ENCODE measurements at places on chromosomes 6 and 20.
A peak's percentile ranks its signal among the peaks of the same experiment; 100 is the strongest.

GRCh38 chr20:63071541-63072181 is 64.9 kb upstream of the BHLHE23 start:
- DNase-seq: no peak

DNA sequence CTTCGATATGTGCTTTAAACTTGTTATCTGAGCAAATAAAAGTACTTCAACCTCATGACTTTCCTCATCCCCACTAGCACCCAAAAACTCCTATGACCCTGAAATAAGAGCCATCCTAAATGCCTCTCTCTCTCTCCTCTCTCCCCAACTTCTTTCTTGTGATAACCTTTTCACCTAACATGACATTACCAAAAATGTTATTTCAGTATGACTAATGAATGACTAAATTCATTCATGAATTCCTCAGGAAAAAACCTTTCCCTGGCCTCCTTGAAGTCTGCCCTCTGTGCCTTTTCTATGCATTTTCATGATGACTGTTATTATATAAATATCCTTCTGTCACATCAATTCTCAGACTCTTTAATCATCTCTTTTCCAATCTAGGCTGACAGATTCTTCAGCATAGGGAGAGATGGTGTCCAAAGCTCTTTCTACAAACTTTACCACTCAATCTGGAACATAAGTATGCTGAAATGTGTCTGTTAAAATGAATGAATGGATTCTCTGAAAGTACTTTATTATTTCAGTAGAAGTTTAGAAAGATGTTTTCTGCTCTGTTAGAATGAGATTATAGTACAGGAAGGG is 114.3 kb upstream of the GGTLC1 start:
- no peak for DNase-seq

DNA sequence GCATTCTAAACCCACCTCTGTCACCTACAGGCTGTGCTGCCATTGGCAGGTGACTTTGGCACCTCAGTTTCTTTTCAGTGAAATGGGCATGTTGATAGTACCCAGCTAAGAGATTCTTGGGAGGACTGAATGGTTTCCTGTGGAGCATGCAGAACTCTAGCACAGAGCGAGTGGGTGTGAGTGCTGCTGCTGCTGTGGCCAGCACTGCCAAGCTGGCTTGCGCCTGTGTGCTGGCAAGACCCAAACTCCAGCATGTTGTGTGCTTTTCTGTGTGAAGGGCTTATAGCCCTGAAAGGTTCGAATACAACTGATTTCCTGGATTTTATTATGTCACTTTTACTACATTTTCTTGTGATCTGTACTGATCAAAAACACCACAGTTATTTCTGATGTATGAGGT is 78.1 kb upstream of the KIF25 start:
- no peak for DNase-seq

GRCh38 chr20:25040438-25040831 is 17.5 kb downstream of the ACSS1 start:
- no peak for DNase-seq

GRCh38 chr20:12916699-12917098 is 92.1 kb upstream of the SPTLC3 start:
- DNase-seq: no peak

GRCh38 chr20:58212636-58213035 is 15.8 kb downstream of the ANKRD60 start:
- DNase-seq: no peak

DNA sequence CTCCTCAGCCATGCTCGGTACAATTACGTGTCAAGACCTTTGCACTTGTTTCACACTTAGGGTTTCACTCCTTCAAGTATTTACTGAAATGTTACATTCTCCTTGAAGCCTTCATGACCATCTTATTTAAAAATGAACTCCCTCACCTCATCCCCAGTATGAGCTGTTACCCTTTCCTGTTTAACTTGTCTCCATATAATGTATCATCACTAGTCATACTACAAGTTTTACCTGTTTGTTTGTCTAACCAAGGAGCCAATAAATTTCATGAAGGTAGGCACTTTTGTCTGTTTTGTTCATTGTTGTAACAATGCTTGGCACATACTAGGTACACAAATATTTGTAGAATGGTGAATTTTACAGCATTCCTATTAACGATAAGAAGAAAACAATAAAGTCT is 46.1 kb upstream of the MTRF1L start:
- DNase-seq: no peak

DNA sequence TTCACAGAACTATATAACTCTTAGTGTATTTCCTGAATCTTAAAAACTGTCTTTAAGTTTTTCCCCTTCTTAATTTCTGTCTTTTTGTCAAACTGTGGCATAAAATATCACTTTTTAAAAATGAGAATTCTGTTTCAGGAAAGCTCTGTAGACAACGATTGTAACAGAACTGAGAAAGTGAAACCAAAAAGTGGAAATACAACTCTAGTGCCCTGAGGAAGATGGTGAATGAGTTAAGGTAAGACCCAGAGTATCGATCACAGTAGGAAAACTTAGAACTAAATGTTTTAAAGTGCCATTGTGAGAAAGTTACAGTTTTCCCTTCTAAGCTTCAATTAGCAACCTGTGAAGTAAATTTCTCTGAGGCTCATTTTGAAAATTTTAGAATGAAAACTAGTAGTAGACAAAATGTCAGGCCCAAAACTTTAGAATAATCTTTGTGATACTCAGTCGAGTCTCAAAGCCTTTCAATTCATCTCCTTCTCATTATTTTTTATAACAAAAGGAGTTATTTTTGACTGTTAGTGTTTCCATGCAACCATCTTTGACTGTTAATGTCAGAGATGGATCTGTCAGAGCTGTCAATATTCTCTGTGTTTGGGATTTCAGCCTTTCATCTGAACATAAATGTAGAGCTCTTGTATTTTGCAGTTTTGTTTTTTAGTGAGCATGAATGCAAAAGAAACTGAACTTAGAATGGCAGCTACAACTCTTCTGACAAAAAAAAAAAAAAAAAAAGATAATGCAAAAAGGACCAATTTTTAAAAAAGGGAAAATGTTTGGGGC is 19.0 kb upstream of the TRDN start:
- no peak for DNase-seq

DNA sequence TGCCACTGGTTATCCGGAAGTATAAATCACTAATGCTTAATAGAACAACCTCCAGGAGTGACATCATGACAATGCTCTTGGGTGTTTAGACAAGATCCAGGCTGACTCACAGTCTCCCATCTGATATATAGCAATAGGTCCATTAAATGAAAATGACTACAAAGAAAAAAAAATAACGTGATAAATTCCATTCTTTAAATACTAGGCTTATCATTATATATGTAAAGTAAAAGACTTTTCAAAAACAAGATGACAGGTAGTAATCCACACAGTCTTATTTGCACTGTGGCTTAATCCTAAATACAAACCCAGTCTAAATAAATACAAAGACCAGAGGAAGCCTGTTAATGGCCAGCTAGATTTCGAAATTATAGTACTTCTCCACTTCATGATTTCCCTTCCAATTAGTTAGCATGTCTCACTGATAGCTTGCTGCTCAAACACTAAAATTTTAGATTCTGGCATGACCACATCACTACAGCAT is 149.1 kb upstream of the BEND3 start:
- no peak for DNase-seq

DNA sequence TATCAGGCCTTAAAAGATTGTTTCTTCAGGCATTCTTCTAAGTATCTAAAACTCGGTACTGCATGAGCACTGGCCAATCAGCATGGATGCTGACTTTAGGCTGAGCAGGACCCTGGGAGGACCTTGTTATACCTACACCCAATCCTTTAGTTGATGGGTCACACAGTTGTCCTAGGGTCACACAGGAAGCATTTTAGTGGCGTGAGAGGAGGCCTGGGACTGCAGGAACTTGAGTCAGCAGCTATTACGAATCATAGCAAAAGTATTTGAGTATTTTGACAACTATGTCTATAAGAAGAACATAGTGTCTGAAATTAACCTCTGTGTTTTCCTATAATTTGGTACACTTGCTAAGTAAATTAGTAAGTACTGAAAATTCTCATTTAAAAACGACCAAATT is 741.4 kb downstream of the HACE1 start:
- DNase-seq: no peak

GRCh38 chr20:46991880-46992639 is 97.4 kb downstream of the EYA2 start:
- DNase-seq: no peak

- DNase-seq: no peak
These were observed 96.0 kb downstream of the DTD1 start for GRCh38 chr20:18683839-18684238.

DNA sequence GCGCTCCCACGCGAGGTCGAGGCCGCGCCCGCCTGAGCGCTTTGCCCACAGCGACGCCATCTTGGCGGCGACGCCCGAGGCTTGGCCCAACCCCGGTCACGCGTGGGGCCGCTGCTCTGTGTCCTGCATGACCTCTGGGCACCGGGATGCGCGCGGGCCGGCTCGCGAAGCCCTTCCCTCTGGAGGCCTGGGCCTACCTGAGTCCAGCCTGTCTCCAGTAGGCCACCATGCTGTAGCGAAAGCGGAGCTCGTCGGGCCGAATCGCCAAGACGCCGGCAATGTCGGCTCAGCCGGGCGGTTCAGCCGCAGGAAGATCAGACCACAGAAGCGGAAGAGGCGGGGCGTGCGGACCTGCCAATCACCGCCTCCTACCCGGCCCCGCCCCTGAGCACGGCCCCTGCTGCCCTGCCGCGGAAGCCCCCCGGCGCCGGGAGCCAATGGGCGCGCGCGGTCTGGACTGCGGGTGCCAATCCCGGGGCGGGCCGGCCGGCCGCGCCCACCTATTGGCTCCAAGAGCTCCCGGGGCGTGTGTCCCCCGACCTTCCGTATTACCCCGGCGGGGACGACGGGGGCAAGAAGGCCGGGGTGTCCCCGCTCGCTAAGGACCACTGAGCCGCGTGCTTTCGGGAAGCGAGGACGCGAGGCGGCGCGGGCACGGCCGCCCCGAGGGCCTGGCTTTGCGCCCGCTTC is at the start of gene ATP5F1E:
Gene ATP5F1E (minus strand): TSS at position 313 of the 690 bp plus-strand sequence. CDS start 84 bp downstream, at position 229.
- peak; percentile 62 for DNase-seq

- peak; percentile 14 for DNase-seq
These were observed 54.4 kb upstream of the CEP85L start for GRCh38 chr6:118705544-118706491.

DNA sequence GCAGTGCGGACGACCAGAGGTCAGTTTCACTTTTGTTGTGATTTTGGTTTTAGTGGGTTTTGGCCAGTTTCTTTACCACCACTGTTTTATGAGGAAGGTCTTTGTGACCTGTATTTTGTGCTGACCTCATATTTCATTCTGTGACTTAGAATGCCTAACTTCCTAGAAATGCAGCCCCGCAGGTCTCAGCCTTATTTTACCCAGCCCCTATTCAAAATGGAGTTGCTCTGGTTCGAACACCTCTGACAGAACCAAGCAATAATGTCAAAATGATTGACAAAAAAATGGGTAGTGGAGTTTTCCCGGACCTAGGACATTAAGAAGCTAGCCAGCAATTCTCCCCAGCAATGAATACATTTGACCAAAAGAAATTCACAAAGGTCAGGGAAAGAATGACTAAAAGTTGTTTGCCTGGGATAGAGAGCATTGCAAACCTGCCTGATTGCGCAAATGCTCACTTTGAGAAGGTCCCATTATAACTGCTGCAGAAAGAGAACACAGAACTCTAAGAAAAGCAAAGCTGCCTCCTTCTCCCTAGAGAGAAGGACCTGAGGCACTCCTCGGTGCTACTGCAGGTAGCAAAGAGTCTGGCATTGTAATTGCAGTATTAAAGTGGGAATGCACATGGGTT is 288.8 kb downstream of the ADGB start:
- DNase-seq: no peak

DNA sequence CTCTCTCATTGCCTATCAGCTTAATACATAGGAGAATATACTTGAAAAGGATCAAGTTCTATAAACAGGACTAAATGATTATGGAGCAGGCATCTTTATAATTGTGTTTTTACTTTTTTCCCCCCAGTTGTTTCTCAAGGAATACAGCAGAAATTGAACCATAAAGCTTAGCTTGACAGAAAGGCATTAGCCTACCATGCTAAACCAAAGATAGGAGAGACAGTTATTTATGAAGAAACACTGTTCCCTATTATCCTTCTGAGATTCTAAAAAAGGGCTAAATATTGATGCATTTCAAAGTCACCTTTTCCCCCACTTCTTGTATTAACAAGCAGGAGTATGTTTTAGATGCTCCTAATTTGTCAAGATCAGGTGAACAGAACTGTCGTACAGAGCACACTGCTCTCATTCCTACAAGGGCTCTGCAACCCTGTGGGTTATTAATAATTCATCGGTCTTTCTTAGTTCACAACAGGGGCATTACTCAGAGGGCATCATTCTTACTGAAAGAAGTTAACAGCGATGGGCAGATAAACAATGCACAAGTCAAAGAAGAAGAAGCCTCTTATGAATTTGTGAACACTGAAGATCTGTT is 38.7 kb downstream of the PRKN start:
- DNase-seq: no peak

DNA sequence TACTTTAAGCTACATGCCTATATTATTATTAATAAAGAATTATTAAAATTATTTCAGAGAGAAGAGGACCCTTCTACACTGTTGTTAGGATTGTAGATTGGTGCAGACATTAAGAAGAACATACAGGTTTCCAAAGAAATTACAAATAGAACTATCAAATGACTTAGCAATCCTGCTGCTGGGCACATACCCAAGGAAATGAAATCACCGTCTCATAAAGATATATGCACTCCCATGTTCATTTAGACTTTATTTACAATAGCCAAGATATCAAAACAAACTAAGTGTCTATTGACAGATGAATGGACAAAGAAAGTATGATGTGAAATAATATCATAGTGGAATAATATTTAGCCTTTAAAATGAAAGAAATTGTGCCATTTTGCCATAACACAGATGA is 687.7 kb upstream of the POU3F2 start:
- DNase-seq: no peak

DNA sequence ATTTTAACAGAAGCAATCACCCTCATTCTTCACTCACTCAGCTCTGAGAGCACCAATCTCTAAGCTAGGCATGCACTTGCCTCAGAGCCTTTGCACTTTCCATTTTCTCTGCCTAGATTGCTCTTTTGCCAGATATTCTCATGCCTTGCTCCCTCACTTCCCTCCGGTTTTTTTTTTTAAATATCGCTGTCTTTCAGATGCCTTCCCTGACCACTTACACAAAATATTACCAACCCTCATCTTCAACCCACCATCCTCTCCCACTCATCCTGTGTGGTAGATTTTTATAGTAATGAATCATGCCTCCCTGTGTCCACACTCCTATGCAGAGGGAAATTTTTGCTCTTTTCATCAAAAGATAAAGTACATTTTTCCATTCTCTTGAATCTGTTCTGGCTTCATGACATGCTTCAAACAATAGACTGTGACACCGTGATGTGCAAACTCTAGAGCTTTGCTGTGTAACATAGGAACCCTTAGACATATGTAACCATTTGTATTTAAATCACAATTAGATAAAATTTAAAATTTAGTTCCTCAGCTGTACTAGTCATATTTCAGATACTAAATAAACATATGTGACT is 437.1 kb downstream of the UTRN start:
- peak; percentile 16 for DNase-seq

DNA sequence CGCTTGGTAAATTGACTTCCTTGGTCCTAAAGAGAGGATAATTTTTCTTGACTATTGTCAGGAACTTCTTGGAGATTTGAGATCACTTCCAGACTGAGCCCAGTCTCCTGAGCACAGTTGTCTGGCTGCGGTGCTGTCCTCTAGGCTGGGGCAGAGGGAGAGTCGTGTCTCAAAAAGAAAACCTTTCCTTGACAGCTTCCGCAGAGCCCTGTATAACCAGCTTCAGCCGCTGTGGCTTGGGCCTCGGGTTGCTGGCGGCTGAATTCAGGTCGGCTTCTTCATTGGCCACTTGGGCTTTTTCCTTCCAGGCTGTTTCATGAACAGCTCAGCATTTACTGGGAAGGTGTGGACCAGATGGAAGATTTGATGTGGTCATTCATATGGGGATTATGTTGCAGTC is 75.9 kb downstream of the DHX35 start:
- DNase-seq: no peak
